SJSA1 (cell line): ENCODE measurements at places on chromosomes 16 and 17.

DNA sequence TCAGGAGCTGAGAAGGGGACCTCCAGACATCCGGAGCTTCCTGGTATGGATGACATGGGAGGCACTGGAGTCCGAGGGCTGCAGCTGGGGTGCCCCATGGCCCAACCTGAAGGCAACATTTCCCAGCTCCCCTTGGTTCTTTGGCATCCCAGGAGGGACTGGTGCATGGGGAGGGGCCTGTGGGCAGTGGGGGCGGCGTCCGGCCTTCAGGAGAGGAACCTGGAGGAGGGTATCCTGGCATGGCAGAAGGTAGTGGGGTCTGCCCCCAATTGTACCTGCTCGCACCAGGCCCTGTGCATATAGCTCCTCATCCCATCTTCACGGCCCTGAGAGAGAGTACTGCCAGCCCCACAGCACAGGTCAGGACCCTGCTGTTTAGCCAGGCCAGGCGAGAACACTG is 11.9 kb downstream of the NPTX1 start:
- DNase-seq: no peak

- DNase-seq: peak; percentile 21
Measured at GRCh38 chr16:47392081-47392480, 68.8 kb downstream of the ITFG1 start.

DNA sequence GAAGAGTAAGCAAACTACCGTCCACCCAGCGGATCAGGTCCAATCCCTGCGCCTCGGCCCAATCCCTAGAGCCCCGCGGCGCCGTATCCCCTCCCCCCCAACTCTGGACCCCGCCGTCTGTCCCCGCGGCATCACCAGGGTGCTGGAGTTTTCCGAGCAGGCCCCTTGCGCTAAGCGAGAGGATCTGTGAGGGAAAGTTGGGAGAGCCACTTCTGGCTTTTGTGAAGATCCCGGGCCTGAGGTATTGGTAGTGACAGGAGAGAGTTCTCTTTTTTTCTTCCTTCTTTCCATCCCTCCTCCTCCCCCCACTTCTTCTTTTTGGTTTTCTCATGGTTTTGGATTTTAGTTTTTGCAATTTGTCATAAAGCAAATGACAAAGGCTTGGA is 3.5 kb upstream of the DLX4 start:
- no peak for DNase-seq

GRCh38 chr17:75654176-75654575 is 12.8 kb downstream of the RECQL5 start:
- no peak for DNase-seq

DNA sequence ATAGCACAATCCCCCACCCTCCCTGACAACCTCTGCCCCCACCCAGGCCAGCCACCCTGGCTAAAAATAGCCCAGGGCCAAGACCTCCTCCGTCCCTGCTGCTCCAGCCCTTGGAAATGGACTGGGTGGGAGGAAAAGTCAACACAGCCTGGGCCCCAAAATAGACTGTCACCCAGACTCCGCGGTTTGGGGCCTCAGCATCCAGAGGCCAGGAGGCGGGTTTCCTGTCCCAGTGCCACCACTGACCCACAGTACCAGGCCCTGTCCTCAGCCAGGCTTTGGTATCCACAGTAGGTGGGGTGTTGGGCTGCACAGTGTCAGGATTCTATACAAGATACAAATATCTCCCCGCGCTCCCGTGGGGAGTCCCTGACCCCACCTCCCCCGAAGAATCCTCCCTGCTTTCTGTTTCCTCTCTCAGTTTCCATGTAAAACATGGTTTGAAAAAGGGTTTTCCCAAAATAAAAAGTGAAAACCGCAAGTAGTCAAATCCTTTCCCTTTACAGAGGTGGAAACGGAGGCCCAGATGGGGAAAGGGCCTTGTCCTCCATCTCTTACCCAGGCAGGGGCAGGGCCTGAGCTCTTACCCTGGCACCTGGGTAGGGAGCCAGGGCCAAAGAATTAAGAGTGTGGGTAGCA is 20.1 kb downstream of the CPNE2 start:
- no peak for DNase-seq

GRCh38 chr16:66858740-66859396 is 14.7 kb downstream of the CA7 start:
- DNase-seq: peak; percentile 31

- DNase-seq: no peak
Measured at GRCh38 chr17:38511150-38512108, 83.2 kb downstream of the ARHGAP23 start.

DNA sequence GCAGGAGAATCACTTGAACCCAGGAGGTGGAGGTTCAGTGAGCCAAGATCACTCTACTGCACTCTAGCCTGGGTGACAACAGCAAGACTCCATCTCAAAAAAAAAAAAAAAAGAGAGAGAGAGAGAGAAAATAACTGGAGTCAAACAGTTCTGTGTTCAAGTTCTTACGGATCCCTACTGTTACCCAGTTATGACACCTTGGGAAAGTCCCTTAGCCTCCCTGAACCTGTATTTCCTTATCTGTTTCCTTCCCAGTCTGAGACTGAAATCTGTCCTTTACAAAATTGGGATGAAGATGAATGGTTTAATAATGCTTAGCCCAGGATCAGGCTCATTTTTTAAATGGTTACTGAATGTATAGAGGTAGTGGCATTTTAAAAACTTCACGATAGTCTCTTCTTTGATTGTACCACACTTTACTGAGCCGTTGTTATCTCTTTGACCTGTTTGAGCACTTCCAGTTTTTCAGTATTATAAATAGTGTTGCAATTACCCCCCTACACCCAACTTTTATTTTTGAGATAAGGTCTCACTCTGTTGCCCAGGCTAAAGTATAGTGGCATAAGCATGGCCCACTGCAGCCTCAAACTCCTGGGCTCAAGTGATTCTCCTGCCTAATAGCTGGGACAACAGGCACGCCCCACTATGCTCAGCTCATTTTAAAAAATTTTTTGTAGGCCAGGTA is 17.1 kb downstream of the ZNF768 start:
- no peak for DNase-seq

DNA sequence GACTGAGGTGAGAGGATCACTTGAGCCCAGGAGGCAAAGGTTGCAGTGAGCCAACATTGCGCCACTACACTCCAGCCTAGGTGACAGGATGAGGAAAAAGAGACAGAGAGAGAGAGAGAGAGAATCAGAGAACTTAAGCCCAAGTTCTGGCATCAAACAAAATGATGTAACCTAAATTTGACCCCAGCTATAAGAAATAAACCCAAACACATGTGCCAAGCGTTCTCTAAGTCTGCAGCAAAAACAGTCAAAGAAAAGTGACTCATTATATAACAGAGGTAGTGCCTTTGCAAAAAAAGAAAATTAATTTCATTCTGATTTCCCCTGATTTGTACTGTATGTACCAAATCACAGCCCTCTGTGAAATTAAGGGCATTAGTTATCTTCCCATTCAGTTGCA is 89.5 kb downstream of the CDH11 start:
- no peak for DNase-seq

DNA sequence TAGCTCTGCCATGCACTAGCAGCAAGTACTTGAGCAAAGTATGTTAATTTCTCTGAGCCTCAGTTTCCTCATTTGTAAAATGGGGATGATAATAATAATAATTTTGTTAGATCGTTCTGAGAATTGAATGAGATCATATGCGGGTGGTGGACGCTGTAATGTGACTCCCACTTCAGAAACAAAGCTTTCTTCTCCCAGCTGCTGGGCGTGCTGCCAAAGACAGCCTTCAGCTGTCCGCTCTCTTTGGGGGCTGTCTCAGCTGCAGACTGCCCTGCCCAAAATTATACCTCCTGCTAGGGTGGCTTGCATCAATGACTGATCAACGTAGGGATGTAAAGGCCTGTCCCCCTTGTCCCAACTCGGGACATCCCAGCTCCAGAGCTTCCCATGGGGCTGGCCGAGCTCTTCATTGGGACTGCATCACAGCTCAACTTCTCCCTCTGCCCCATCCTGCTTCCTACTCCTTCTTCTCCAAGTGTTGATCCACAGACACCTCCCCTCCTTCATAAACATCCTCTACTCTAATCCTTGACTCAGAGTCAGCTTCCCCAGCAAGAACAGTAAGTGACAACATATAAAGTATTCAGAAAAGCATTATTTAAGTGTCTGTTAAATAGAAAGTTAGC is 30.7 kb upstream of the CDH5 start:
- peak; percentile 60 for DNase-seq

- DNase-seq: no peak
Measured at GRCh38 chr17:42271779-42272035, 4.5 kb downstream of the STAT5B start.

GRCh38 chr17:10031127-10031526 is 126.1 kb upstream of the RCVRN start:
- DNase-seq: no peak

GRCh38 chr16:49455181-49455990 is 81.8 kb downstream of the C16orf78 start:
- no peak for DNase-seq

GRCh38 chr16:52993179-52993578 is 59.5 kb downstream of the CHD9NB start:
- no peak for DNase-seq

- DNase-seq: peak; percentile 31
Measured at GRCh38 chr16:72985148-72985941, 62.6 kb downstream of the ZFHX3 start.

GRCh38 chr17:20073055-20073979 is 64.2 kb downstream of the SPECC1 start:
- DNase-seq: no peak

DNA sequence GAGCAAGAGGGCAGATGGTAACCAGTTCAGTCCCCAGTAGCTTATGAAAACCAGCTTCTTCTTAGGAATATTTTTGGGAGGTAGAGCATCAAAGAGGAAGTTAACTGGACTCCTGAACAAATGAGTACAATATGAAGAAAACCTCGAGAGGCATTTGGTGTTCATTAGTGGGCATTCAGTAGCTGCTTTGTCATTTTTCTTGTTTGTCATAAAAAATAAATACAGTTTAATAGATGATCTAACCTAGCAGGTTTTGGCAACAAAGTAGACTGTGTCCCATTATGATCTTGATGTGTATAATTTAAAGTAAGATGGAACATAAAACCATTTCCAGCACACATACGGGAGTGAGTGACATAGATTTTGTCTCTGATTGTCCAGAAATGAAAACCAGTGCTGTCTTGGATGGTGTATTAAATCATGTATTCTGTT is 173.1 kb downstream of the HS3ST3A1 start:
- DNase-seq: no peak

DNA sequence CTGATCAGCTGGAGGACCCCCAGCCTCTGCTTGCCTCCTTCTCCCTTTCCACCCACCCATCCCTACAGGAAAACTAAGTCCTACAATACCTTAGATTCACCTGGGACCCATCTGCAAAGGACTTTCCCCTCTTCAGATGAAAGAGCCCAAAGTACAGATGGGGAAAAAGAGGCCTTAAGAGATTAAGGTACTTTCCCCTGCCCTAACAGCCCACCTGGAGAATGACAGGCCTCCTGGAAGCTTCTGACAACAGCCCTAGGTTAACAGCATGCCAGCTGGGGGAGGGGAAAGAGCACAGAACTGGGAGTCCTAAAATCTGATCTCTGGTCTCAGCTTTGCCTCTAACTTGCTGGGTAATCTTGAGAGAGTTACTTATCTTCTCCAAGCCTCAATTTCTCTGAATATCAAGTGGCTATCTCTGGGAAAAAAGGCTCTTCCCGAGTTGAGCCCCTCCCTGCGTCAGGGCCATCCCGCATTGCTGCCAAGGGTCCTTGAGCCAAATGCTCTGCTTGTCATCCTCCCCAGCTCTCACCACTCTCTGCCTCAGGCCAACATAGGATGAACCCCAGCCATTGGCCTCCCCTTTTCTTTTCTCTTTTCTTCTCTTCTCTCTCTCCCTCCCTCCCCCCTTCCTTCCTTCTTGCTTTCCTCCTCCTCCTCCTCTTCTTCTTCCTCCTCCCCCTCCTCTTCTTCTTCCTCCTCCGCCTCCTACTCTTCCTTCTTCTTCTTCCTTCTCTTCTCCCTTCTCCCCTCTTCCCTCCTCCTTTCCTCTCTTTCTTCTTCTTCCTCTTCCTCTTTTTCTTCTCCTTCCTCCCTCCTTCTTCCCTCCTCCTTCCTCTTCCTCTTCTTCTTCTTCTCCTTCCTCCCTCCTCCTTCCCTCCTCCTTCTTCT is 22.5 kb upstream of the SP6 start:
- DNase-seq: no peak

GRCh38 chr16:65181071-65181561 is 59.3 kb upstream of the CDH11 start:
- no peak for DNase-seq

- DNase-seq: peak; percentile 11
Measured at GRCh38 chr17:12709063-12709462, 43.4 kb downstream of the MYOCD start.

DNA sequence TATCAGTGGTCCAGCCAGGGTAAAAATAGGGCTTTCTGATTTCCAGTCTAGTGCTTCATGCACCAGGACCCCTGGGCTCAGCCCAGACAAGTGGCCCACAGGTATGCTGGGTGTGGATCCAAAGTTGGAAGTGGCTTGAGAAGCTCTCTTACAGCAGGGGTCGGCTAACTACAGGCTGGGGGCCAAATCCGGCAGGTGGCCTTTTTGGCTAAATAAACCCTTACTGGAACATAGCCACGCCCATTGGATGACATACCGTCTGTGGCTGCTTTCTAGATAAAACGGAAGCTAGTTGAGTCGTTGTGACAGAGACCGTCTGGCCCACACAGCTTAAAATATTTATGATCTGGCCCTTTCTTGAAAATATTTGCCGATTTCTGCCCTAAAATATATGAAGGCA is 119.0 kb upstream of the CDC42EP4 start:
- DNase-seq: no peak

GRCh38 chr16:80606221-80606766 is 65.5 kb downstream of the DYNLRB2 start:
- no peak for DNase-seq

GRCh38 chr17:40735016-40735415 is 20.1 kb downstream of the KRT25 start:
- DNase-seq: no peak

DNA sequence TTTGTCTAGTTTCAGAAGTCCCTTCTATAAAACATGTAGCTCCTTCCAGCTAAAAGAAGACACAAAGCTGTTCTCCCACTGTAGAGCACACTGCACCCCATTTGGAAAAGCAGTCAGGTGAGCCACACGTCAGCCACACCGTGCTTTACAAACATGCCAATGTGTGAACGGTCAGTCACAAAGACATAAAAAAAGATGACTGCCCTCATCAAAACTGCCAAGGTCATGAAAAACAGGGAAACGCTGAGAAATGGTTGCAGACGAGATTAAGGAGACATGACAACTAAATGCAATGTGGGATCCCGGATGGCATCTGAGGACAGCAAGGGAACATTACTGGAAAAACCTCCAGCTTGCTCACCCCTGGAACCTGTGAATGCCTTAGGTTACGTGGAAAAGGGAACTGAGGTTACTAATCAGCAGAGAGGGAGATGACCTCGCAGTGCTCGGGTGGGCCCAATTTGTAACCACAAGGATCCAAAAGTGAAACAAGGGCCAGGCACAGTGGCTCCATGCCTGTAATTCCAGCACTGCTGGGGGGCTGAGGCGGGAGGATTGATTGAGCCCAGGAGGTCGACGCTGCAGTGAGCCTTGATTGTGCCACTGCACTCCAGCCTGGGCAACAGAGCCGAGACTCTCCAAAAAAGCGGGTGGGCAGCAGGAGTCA is 8.1 kb downstream of the ANKRD11 start:
- DNase-seq: no peak
